Stimulated activated CD4-positive, alpha-beta T cell treated with anti-CD3 and anti-CD28 coated beads, Interleukin-12 subunit alpha, Interleukin-12 subunit beta, amount 100 ng/mL, for 4 hours (primary cell): ENCODE measurements at places on chromosomes 7 and 10.

GRCh38 chr7:90715067-90715466 lies 118.9 kb downstream of the CDK14 start:
- DNase-seq: no peak

DNA sequence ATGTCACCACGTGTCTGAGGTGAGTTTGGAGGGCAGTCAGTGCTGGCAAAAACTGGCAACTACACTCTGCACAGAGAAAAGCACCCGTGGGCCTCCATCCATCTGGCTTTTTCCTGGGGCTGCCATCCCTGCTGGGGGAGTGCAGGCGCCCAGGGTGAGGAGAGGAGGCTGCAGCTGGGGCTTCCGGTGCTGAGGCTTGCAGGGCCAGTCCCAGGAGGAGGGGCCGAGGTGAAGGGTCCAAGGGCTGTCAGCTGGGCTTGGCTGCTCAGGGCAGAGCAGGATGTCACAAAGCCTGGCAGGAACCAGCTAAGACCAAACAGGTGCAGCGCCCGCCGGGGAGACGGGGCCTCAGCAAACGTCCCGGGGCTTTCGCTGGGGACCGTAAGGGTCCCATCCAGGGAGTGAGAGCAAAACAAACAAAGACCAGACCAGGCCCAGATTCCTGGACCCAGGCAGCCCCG lies 77.2 kb downstream of the CFAP46 start:
- no peak for DNase-seq

GRCh38 chr7:44201813-44202212 lies 1.0 kb downstream of the YKT6 start:
- DNase-seq: no peak

DNA sequence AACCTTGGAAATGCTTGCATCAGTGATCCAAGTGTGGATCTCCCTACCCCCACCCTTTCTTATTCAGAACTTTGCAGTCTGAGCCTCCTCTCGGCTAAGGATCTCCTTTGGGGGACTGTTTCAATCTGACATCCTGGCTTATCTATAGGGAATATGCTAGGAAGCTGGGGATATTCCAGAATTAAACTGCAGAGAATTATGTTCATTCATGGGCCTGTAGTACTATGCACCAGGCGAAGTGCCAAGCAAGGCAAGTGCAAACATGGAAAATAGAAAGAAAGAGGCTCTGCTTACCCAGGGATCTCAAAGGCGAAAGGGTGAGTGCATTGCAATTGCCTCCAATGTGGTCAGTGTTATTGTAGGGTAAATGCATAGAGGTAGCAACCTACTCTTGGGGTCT lies 96.5 kb downstream of the CACNB2 start:
- DNase-seq: no peak

GRCh38 chr10:33681595-33681994 lies 347.1 kb upstream of the NRP1 start:
- no peak for DNase-seq

DNA sequence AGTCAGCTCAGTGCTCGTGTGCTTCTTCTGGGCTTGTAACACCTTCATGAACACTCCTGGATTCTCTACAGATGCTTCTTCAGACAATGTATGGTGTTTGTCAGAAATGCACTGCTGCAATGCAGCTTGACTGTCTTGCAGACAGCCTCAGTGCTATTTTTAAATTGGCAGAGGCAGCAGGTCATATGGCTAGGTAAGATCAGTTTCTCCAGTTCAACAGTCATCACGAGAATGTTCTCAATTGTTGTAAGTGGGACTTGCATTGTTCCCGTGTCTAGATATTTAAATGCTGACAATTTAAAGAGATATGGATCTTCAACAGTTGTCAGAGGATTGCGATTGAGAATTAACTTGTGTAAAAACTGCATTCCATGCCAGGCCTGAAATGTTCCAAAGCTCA lies 7.6 kb upstream of the ACBD5 start:
- DNase-seq: no peak

DNA sequence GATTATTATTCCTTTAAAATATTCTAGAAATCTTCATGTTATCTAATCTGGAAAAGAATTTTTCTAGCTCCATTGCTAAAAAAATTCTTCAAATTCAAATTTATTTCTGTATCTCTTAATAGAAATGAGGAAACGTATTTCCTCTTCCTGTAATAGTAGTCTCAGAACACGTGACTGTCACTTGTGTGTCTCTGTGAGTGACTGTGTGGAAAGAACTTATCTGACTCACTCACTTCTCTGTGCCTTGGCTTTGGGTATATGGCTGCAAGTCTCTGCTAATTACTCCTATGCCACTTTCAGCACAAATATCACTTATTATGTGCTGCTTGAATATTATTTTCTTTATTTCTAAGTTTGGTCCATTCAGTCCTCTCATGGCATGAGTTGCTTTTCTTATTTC lies 132.7 kb downstream of the CNTNAP2 start:
- DNase-seq: no peak

DNA sequence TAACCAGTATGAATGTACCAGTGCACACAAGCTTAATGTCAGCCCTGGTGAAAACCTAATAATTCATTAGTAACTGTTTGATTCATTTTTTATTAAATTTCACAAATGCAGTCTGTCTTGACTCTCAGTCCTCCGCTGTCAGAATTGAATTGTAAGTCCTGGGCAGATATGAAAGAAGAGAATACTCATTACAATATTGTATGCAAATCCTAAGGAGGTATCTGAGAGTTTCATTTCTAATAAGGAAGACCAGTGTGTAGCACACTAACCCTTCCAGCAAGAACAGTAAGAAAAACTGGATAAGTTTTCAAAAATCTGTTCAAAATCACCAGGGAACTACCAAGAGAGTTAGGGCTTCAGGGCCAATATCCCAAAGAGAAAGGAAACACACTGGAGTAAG lies 652.1 kb downstream of the SUGCT start:
- DNase-seq: no peak

DNA sequence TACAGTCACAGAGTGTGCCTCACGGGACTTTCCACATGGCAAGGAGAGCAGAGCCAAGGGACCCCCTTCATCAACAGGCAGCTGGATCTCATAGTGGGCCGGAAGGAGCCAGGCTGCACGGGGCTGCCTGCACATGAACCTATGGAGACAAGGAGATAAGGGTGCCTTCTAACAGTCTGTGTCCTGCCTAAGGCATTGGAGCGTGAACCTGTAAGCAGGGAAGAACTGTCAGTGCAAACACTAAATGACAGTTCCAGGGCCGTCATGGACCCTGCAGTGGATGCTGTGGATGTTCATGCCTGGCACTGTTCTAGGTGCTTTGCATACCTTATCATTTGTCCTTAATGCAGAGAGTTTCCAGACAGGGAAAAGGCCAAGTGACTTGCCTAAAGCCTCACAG lies 85.9 kb downstream of the WIPF3 start:
- DNase-seq: no peak
